ENCODE measurements at places on chromosomes 7 and 10. TPM values are rescaled to one million over a fixed set of nuclear protein-coding genes. Genes with fewer than 3 reads are reported as not detected.
A peak's percentile ranks its signal among the peaks of the same experiment; 100 is the strongest.

ATE1 gene
- 31.2 TPM for total RNA-seq

OR2A42 gene
- total RNA-seq = not detected

CLRN3 gene
- not detected for total RNA-seq

SUN3 gene
- not detected for total RNA-seq

STARD3NL gene
- total RNA-seq = 56.4 TPM

CCL24 gene
- not detected for total RNA-seq

DNA sequence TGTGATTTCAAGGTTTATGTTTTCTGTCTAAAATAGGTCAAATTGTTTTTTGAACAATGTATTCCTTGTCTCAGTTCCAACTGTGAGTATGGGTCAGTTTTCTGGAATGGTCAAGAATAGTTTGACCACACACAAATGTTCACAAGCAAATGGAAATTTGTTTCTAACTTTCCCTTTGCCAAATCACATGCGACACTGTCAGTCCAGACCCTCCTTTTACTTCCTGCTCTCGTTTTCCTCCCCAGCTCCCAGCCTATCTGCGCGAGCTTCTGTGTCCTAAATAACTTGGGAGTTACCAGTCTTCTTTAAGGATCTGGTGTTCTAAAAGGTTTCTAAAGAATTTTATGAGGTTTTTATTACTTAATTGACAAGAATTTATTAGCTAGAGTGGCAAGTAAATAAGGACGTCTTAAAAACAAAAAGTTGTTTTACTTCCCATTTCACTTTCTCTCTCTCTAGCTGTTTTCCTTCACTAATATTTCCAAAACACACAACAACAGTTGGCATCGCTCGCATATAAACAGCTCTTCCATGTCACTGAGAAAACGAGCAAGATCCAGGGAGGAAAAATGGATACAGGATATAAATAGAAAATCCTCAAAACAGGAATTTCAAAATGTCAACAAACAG lies 266.1 kb upstream of the KLF6 start:
- H3K27ac ChIP-seq = no peak overlapping the region
- DNase-seq = no peak
- H3K36me3 ChIP-seq = no peaks in the 10 kb centered on the region

DNA sequence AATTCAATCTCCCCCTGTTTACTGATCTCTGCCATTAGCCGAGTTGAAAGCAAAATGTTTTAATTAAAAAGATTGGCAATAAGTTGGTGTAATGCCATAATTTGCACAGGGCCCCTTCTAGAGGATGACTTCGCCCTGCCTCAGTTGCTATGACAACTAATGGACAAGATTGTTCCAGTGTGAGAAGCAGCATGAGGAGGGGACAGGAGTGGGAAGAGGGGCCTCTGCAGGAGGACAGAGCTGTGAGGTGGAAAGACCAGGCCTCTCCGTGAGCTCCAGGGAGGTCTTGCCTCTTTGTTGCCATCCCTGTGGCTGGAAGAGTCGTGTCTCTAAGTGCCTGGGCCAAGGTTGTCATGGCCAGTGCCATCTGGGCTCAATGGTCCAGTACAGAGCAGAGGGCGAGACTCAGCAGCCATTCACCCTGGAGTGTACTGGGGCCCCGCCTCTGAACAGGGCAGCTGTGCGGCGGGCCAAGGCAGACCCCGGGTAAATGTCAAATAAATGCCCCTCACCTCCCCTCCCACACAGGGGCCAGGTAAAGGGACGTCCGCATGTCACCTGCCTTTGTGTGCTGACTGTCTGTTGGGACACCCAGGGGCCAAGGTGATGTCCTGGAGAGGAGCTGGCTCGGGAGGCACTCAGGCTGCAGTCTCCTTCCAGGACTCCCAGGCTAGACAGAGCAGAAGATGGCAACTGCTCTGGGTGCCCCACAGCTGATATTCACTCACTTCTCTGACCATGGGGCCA lies 97.0 kb upstream of the RET start:
- peak; percentile 38 for DNase-seq
- H3K4me1 ChIP-seq = no peaks in the 10 kb centered on the region
- no peak overlapping the region for H3K27ac ChIP-seq
- H3K36me3 ChIP-seq = no peaks in the 10 kb centered on the region
- no peak overlapping the region for H3K4me3 ChIP-seq

GRCh38 chr7:118245267-118246040 lies 20.9 kb downstream of the ANKRD7 start:
- no peak for DNase-seq
- H3K27me3 ChIP-seq = no peaks in the 10 kb centered on the region
- H3K36me3 ChIP-seq = no peaks in the 10 kb centered on the region
- H3K4me3 ChIP-seq = no peak overlapping the region
- peaks cover 9% of the 10 kb centered on the region for H3K4me1 ChIP-seq

GRCh38 chr10:11522821-11523245 lies 88.6 kb downstream of the USP6NL start:
- no peaks in the 10 kb centered on the region for H3K27me3 ChIP-seq
- no peaks in the 10 kb centered on the region for H3K4me1 ChIP-seq
- no peak for DNase-seq
- H3K4me3 ChIP-seq = no peak overlapping the region

GRCh38 chr10:67050415-67050814 lies 124.6 kb downstream of the LRRTM3 start:
- H3K36me3 ChIP-seq = no peaks in the 10 kb centered on the region
- peaks cover under 1% of the 10 kb centered on the region for H3K4me1 ChIP-seq
- peak overlapping the region; percentile 7 for H3K27ac ChIP-seq
- no peak overlapping the region for H3K4me3 ChIP-seq

DNA sequence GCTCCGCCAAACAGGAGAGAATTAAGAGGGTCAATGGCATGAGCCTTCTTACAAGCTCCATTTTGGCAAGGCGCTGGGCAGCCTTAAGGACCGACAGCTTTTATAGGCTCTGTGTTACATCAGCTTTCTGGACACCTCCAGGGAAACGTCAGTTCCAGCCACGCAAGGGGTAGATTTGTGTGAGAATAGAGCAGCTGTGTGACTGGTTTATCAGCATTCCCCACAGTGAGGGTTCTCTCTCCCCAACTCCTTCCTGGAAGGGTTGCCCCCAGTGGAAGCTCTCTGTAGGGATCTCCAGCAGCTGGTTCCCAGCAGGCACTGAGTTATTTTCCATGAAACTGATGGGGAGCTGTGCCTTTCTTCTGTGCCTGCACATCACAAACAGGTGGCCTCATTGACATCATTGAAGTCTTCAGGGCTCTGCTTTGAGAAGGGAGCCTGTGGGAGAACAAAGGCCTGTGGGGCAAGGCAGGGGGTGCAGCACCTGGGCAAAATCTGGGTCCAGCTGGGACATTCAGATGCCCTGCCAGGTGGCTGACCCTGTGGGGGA lies at the start of gene CUZD1:
Gene CUZD1, minus strand, starts transcription at position 75 of the 550 bp plus-strand sequence. Its CDS starts 14 bp downstream, at position 61.
- H3K4me3 ChIP-seq = no peak within 1 kb of the TSS
- peaks cover 2% of the 10 kb centered on the region for H3K4me1 ChIP-seq
- DNase-seq = peak; percentile 69

- DNase-seq = no peak
- no peaks in the 10 kb centered on the region for H3K4me1 ChIP-seq
- H3K4me3 ChIP-seq = no peak overlapping the region
- no peak overlapping the region for H3K27ac ChIP-seq
- H3K27me3 ChIP-seq = no peaks in the 10 kb centered on the region
Observed at GRCh38 chr10:6741541-6741941, 161.5 kb upstream of the PRKCQ start.

DNA sequence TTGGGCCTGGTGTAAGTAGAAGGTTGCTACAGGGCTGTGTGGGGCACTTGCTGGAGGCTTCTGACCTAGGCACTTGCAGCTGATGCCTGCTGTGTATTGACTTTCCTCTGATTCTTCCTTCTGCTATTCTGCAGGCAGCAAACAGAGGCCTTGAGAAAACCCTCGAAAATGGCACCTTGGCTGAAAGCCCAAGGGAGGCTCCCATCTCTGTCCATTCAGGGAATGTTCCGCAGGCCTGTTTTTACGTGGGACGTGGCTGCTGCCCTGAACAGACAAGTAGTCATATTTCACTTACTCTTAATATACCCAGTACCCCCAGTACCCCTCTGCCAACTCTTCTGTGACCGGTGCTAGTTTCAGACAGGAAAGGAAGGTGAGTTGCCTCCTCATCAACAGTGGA lies 664.7 kb downstream of the INHBA start:
- no peak overlapping the region for H3K4me3 ChIP-seq
- no peaks in the 10 kb centered on the region for H3K36me3 ChIP-seq
- no peak for DNase-seq
- H3K27ac ChIP-seq = no peak overlapping the region
- H3K27me3 ChIP-seq = no peaks in the 10 kb centered on the region
- peaks cover 7% of the 10 kb centered on the region for H3K4me1 ChIP-seq

DNA sequence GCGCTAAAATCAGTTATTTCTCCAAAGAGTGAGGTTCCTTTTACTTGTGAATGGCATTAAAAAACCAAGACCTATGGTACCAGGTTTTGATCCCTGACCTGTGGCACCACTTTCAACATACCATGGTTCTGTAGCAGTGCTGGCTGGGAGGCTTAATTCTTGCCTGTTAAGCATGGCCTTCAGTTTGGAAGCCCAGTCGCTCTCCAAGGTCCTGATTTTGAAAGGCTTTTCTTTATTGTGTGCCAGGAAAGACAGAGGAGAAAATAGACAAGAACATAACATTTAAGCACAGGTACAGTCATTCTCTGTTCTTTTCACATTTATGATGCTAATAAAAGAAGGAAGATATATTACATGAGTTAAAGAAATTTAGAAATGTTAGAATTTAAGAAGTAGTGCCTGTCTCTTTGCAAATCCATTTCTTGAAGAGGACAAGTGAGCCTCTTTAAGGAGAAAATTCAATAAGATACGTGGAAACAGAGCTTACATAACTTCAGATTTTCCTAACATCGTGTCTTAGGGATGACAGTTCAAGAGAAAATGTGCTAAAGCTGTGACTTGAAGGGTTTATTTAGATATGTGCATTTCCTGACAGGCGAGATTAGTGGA lies 357.6 kb downstream of the DPP6 start:
- no peak overlapping the region for H3K4me3 ChIP-seq
- peak; percentile 85 for DNase-seq
- H3K27ac ChIP-seq = no peak overlapping the region
- H3K4me1 ChIP-seq = no peaks in the 10 kb centered on the region
- H3K36me3 ChIP-seq = no peaks in the 10 kb centered on the region
- H3K27me3 ChIP-seq = no peaks in the 10 kb centered on the region

DNA sequence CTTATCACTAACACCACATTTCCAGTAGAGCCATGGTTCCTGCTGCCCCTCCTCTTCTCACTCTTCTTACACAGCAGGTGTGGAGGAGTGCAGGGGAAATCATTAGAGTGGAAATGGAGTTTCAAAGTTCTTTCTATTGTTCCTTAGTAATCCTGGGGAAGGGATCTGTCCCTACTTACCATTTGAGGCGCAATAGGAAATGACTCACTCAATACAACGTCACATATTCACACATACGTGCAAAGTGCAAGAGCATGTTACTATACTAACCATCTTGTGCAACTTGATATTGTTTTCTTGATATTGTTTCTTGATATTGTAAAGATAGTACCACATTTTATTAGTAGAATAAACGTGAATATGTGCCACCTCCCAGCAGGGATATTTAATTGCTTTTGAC lies 1010.2 kb downstream of the DNAJB9 start:
- H3K4me3 ChIP-seq = no peak overlapping the region
- peaks cover 8% of the 10 kb centered on the region for H3K4me1 ChIP-seq
- no peak overlapping the region for H3K27ac ChIP-seq

All from endodermal cell (in vitro differentiated cells).